Lower lobe of right lung (tissue), 2 donors: ENCODE measurements at places on chromosomes 5 and 9.

GRCh38 chr5:113124914-113125313, 148.3 kb downstream of the DCP2 start:
- DNase-seq = no peak
- H3K4me3 ChIP-seq = no peak overlapping the region
- H3K27ac ChIP-seq = no peak overlapping the region
- no peaks in the 10 kb centered on the region for H3K36me3 ChIP-seq
- H3K4me1 ChIP-seq = peaks cover 4% of the 10 kb centered on the region

DNA sequence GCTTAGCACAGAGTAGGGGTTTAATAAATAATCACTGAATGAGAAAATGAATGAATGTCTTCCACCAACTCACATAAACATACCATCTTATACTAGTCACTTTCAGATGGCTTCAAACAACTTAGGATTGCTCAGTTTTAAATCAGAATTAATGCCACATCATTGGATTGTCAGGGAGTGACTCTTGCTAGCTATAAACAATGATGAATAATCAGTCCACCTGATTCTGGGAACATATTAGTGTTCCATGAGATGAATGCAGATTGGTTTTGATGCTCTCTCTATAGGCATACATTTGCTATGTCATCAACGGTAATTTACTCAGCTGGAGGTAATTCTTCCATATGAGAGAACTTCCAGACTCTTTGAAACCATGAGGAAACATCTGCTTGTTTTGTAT, 97.4 kb downstream of the CDH9 start:
- H3K4me3 ChIP-seq = no peak overlapping the region
- H3K27me3 ChIP-seq = no peaks in the 10 kb centered on the region
- H3K36me3 ChIP-seq = no peaks in the 10 kb centered on the region
- no peak overlapping the region for H3K27ac ChIP-seq
- H3K4me1 ChIP-seq = no peaks in the 10 kb centered on the region

- no peaks in the 10 kb centered on the region for H3K4me1 ChIP-seq
- H3K4me3 ChIP-seq = no peak overlapping the region
- no peaks in the 10 kb centered on the region for H3K27me3 ChIP-seq
- DNase-seq = no peak
- H3K36me3 ChIP-seq = no peaks in the 10 kb centered on the region
These were observed 11.0 kb upstream of the HAVCR1 start for GRCh38 chr5:157069949-157070348.

GRCh38 chr9:76846297-76846696, 59.6 kb downstream of the PRUNE2 start:
- H3K4me3 ChIP-seq = no peak overlapping the region
- H3K27me3 ChIP-seq = no peaks in the 10 kb centered on the region
- H3K36me3 ChIP-seq = no peaks in the 10 kb centered on the region
- no peak for DNase-seq
- H3K27ac ChIP-seq = no peak overlapping the region

DNA sequence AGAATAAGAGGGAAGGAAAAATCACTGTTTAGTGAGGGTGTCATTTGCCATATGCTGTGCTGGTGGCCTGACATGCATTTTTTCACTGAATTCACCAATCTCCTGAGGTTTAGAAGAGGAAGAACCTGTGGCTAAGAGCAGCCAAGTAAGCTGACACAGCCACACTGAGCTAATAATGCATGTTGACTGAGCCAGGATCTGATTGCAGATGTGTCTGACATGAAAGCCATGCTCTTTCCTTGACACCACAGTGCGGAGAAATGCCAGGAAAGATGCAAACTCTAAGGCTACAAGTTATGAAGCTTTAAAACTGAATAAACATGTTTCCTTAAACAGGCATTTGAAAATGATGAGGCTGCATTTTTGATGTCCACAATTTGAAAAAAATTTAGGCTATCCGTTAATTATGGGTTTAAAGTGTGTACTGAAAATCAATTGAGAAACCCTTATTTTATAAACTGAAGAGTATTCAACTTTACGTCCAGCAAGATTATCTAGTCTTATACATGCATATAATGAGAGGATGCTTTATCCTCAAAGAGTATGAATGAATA, 208.6 kb downstream of the FBN2 start:
- H3K4me3 ChIP-seq = no peak overlapping the region
- DNase-seq = no peak
- no peaks in the 10 kb centered on the region for H3K4me1 ChIP-seq
- no peaks in the 10 kb centered on the region for H3K27me3 ChIP-seq

GRCh38 chr9:87703636-87704276, 22.2 kb upstream of the CTSL start:
- H3K27ac ChIP-seq = no peak overlapping the region
- no peak overlapping the region for H3K4me3 ChIP-seq
- H3K4me1 ChIP-seq = peaks cover 6% of the 10 kb centered on the region
- H3K36me3 ChIP-seq = peaks cover 93% of the 10 kb centered on the region

- H3K4me3 ChIP-seq = no peak overlapping the region
- no peaks in the 10 kb centered on the region for H3K36me3 ChIP-seq
- no peak for DNase-seq
- H3K4me1 ChIP-seq = no peaks in the 10 kb centered on the region
- no peak overlapping the region for H3K27ac ChIP-seq
These were observed 143.6 kb downstream of the MRPS30 start for GRCh38 chr5:44952376-44952775.
